Cardiac muscle cell (in vitro differentiated cells and primary cell): ENCODE measurements at places on chromosomes 12 and 14. TPM values are rescaled to one million over a fixed set of nuclear protein-coding genes. Genes with fewer than 3 reads are reported as not detected.

- DNase-seq, result no peak
Measured at GRCh38 chr14:68860771-68861170, 67.9 kb upstream of the ZFP36L1 start.

DNA sequence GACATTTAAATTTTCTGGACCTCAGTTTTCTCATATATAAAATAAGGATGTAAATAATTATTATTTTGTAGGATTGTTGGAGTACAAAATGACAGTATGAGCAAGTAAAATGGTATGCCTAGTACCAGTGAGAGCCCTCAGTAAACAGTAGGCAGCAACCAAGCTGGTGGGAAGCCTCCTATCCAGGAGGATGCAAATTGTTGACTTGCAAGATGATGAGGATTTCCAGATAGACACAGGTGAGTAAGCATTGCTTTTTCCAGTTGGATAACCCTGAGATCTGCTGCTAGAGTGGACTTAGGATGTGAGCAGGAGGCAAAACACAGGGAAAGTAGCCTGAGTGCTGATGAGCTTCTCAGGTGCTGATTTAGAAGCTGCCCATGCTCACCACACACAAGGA lies 28.2 kb upstream of the AMIGO2 start:
- DNase-seq, result no peak

DNA sequence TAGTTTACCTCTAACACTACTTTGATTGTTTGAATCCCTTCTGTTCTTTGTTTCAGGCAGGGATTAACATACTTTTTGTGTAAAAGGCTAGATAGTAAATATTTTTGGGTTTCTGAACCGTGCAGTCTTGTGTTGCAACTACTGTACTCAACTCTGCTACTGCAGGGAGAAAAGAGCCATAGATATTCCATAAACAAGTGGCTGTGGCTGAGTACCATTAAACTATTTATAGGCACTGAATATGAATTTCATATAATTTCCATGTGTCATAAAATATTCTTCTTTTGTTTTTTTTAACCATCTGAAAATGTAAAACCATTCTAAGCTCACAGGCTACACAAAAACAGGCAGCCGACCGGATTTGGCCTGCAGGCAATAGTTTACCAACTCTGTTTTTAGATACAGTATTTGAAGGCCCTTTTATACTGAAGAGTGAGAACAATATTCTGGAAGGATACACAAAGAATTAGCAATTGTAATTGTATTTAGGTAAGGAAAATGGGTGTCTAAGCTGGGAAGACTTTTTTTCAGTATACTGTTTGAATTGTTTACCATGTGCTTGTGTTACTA lies 15.7 kb downstream of the NR1H4 start:
- DNase-seq, result no peak

GRCh38 chr12:98591209-98591608 lies 2.3 kb upstream of the SLC25A3 start:
- peak; percentile 38 for DNase-seq

Gene FERMT2
- 79.8 and 114 TPM in 2 replicates for total RNA-seq

DNA sequence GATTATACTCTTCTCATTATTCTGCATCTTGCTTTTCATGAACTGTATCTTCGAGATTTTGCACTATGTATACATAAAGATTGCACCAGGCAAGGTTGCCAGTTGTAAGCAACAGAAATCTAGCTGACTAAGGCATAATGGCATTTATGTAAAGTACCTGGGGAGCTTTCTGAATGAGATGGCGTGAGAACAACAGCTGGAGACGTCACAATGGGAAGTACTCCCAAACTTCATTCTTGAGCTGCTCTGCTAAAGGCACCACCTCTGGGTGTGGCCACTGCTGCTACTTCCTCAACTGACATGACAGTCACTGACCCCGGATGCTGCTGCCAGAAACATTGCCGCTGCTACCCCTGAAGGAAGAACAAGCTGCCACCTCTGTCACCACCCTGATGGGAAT lies 220.7 kb downstream of the NOVA1 start:
- no peak for DNase-seq

DNA sequence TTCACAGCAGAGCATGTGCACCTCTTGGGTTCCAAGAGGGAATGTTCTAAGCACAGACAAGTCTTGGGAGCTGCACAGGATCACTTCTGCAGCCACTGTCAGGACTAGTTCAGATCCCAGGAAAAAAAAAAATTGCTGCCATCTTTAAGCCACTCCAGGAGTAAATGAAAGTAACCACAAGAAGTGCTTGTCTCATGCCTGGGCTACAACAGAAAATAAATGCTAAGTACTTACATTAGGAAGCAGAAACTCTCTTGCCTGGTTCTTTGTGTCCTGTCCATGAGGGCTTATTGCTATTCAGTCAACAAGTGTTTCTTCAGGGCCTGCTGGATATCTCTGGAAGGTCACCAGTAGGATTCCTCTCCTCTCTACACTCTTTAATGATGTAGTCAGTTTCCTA lies 176.1 kb downstream of the KTN1 start:
- no peak for DNase-seq

Gene GLS2
- 1.3 and 1.4 TPM in 2 replicates for total RNA-seq

- DNase-seq, result peak; percentile 15
Measured at GRCh38 chr12:28543021-28543890, 353.0 kb downstream of the CCDC91 start.

DNA sequence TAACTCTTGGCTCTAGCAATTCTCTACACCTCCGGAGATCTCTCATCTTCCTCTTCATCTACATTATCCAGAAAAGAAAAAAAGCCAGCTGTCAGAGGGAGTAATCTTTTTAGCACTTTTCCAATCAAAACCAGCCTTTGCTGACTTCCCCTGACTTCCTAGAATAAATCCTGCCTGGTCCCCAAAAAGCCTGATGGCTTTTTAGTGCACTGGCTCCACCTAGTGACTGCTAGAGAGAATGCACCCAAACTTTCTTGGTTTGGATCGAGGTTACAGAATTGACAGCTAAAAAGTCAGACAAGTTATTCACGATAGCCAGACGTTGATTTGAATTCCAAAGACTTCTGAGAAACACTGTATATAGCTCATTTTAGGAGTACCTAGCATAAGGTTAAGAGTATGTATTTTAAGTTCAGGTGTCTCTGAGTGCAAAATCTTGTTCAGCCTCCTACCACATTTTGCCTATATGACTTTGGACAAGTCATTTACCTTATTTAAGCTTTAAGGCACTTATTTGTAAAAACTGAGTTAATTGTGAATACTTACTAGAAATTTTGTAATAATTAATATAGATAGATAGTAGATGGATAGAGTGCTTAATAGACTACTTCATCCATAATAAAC lies 185.7 kb upstream of the GRIN2B start:
- DNase-seq, result peak; percentile 56

Gene DNAH10
- total RNA-seq, result 0.77 and 1.1 TPM in 2 replicates

DNA sequence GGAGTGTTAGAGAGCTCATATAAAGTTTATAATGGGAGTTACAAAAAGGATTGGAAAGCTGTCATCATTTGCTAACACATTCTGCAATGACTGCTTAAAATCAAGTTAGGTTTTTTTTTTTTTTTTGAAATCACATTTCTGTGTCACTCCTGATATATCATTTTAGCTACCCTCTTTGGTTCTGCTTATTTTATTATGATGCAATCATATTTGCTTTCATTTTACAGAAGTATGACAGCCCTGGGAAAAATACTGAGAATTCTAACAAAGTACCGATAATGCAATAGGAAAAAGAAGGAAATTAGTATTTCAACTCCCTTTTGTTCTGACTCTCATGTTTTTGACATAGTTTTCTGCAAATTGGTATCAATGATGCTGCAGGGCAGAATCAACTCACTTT lies 71.6 kb upstream of the MDGA2 start:
- no peak for DNase-seq

GRCh38 chr12:57124261-57124877 lies 3.9 kb upstream of the LRP1 start:
- DNase-seq, result peak; percentile 81

GRCh38 chr12:93127107-93127560 lies 198.0 kb upstream of the EEA1 start:
- DNase-seq, result no peak

DNA sequence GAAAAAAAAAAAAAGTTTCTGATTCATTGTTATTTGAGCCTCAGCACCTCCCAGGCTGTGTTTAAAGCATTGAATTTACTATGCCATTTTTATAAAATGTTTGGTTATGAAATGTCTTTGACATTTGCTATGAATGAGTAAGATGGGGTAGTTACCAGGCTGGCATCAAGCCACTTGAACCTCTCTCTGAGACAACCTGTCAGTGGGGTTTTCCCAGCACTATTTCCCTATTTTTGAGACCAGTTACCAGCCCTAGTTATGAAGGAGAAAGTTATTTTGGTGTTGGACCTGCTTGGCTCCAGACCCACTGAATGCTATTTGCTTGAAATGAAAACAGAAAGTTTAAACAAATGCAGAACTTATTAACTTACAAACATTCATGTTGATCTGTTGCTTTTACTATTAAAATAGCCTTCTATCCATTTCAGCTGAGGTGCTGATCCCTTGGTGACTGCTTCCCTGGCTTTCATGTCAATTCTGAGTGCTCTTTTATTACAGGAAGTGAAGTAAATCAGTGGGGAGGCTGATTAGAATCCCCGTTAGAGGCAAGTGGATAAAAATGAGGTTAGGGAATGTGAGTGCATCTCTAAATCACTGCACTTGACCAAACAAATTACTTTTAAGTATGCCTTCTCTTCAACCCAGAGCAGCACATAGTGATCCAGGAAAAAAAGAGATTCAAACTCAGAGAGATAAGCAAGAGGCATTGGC lies 37.8 kb downstream of the LLPH start:
- DNase-seq, result no peak

GRCh38 chr12:68189821-68190242 lies 30.3 kb upstream of the IFNG start:
- peak; percentile 76 for DNase-seq

Gene SERPINA3
- not detected in 2 replicates for total RNA-seq

- no peak for DNase-seq
Measured at GRCh38 chr12:67633024-67633610, 15.4 kb upstream of the DYRK2 start.

DNA sequence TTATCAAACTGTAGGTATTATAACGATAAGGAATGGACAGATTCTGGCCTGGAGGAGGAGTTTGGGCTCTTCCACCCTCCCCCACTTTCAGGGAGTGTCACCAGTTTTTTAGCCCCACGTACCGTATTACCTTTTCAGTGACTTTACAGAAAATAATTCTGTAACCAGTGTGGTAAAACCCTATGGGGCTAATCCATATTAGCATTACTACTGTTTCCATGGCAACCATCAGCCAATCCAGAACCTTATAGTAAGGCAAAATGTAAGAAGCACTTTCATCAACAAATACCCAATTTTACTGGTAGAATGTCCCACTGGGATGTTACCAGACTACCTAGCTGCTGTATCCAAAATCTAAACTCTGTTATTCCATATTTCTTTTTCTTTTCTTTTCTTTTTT lies 50.7 kb downstream of the BICDL1 start:
- DNase-seq, result no peak

- DNase-seq, result no peak
Measured at GRCh38 chr14:67004521-67004920, 184.7 kb upstream of the GARIN2 start.

- DNase-seq, result no peak
Measured at GRCh38 chr14:59849411-59850130, 21.0 kb downstream of the RTN1 start.

DNA sequence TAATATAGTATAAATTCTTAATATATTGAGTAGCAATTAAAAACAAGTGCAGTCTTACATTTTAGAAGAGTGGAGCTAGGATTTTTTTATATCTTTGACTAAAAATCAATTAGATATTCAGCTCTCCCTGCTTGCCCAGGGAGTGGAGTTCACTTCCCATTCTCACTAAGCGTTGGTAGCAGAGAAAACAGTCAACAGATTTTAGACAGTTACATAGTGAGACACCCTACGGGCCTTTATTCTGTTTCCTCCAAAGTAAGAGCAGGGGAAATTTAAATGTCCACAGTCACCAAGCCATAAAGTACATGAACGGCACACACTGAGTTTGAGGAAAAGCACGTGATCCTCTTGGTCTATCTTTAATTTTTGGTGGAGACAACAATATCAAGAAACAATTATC lies 131.6 kb upstream of the PLEKHG7 start:
- DNase-seq, result no peak

DNA sequence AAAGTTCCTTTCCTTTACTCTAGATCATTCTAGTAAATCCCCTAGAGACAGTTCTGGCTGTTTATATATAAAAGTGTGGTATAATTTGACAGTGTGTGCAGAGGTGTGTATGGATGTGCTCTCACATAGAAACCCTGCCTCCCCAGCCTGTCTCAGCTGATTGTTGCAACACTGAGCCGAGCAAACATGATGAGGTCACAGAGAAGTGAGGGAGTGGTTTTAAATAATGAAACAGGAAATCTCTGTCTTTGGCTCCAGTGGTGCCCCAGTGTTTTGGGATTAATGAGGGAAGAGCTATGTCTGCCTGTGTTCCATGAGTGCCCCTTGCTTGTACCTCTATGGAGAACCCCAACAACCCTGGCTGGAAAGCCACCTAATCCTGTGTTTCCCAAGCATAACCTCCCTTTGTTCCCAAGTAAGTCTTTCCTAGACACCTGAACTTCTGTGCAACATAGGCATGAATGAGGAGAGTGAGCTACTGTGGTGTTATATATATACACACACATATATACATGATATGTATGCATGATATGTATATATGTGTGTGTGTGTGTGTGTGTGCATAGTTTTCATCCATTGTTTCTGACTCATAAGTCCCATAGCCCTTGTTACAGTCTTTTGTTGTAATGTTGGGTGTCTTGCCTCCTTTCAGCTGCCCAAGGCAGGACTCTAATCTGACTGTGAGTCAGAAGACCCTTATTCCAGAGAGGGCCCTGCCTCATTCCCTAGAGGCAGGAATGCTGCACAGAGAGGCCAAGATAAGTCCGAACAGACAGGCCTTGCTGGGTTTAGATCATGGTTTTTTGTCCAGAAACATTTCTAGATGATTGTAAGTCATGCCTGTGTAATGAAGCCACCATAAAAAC lies 18.0 kb downstream of the TRAF3 start:
- no peak for DNase-seq

Gene BTG1
- 46.4 and 61.2 TPM in 2 replicates for total RNA-seq

Gene AMIGO2
- 0.92 and 1.1 TPM in 2 replicates for total RNA-seq

Gene OR10G2
- total RNA-seq, result not detected in 2 replicates

- DNase-seq, result no peak
Measured at GRCh38 chr12:1581973-1582708, 12.2 kb downstream of the FBXL14 start.

Gene SLC16A7
- 3.7 and 5.3 TPM in 2 replicates for total RNA-seq

DNA sequence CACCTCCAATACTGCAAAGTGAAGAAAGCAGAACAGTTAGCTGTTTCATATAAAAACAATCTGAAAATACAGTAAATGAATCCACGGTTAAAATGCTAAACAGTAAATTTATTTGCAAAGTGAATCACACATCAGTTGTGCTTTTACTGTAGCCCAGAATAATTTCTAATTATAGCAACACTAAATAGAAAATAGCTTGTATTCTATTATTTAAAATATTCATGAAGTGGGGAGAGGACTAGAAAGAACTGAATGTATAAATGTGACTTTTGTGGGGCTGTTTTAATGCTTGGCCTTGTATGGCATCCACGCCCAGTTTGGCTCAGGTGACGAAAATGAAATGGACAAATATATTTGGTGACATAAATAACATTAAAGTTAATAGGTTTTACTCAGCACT lies 148.2 kb downstream of the ATP23 start:
- no peak for DNase-seq

Gene LMNTD1
- total RNA-seq, result not detected in 2 replicates

Gene USP44
- total RNA-seq, result 0.28 and 2.2 TPM in 2 replicates
